Left ventricle myocardium superior (tissue), 1 donor: ENCODE measurements at places on chromosomes 2 and 18.
A peak's percentile ranks its signal among the peaks of the same experiment; 100 is the strongest.

- DNase-seq, result no peak
Observed at GRCh38 chr2:11588228-11589110, 54.6 kb downstream of the GREB1 start.

- DNase-seq, result no peak
Observed at GRCh38 chr2:1951586-1951985, 207.3 kb upstream of the PXDN start.

- no peak for DNase-seq
Observed at GRCh38 chr18:47062471-47062870, 27.1 kb upstream of the ELOA2 start.

DNA sequence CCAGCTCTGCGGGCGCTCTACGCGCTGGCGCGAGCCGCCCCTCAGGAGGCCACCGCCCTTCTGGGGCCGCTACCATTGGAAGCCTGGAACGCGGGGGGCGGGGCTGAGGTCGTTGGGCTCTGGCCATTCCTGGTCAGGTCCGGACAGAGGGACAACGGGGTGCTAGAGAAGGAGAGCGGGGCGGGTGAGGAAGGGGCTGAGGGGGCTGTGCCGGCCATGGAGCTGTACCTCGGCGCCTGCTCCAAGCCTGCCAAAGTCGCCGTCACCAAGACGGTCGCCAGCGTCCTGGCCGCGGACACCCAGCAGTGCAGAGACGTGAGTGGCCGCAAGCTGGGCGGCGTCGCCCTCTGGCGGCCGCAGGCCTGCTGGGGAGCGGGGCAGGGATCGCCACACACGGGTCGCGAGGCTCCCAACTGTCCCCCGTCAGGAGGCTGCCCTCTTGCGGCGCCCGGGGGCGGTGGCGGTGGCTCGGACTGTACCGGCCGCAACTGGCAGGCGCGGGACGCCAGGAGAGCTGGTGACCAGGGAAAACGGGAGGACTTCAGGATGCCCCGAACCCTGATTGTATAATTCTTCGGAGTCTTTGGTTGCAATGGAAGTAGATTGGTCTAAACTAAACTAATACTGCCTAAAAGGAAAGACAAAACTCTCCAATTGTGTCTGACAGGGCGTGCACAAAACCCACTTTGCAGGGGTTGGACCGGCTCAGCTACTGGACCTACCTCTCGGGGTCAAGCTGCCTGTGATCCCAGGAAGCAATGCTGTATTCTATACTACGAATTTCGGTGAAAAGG lies at the start of gene FSIP2:
FSIP2 (plus strand) TSS at position 126 of the 794 bp plus-strand sequence; CDS start at position 217, 91 bp downstream.
- peak; percentile 67 for DNase-seq

- DNase-seq, result no peak
Observed at GRCh38 chr18:55097456-55098170, 138.4 kb upstream of the CCDC68 start.

DNA sequence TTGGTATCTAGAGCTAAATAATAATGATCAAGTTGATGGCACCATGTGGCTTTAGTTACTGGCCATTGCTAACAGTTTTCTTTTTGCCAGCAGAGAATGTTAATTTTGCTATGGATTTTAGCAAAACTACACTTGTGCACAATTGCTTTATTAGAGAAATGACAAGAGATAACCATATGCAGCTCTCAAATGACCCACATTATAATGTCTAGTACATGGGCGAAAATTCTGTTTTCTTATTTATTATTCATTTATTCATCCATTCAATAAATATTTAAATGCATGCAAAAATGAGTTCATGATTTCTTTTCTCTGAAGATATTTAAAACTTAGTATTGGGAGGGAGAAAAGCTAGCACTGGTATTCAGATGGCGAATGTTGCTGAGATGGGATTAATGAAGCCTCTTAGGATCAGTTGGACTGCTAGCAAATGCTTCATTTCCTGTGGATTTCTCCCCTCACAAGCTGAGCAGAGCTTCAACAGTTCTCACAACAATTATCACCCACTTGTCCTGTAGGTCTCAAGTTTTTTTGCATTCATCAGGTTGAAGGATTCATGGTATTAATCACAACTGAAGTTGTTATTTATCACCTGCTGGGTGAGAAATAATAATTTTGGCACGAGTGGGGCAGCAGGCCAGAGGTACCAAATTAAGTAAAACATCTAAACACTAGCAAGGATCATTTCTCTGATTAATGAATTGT lies 95.2 kb downstream of the MTX2 start:
- DNase-seq, result no peak

- DNase-seq, result no peak
Observed at GRCh38 chr2:205694256-205694655, 12.0 kb downstream of the NRP2 start.

DNA sequence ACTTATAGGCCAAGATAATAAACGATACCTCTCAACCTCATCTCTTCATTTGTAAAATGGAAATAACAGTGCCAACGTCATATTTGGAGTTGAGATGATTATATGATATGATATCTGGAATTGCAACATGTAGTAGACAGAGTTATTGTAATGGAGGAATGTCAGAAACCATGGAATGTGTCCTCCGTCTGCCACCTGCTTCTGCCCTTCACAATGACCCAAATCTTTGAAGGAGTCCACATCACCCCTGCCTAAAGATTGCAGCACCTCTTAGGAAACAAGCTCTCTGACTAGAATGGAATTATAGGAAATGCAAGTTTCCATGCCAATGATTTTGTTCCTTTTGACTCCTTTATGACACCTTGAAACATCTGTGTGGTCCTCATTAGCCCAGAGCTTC lies 14.9 kb downstream of the NR4A2 start:
- no peak for DNase-seq
